ENCODE measurements at places on chromosomes 11 and 22.
A peak's percentile ranks its signal among the peaks of the same experiment; 100 is the strongest.

GRCh38 chr22:33451866-33452469, 393.8 kb upstream of the SYN3 start:
- peak; percentile 99 for DNase-seq

GRCh38 chr22:33467080-33467479, 408.9 kb upstream of the SYN3 start:
- DNase-seq = no peak

DNA sequence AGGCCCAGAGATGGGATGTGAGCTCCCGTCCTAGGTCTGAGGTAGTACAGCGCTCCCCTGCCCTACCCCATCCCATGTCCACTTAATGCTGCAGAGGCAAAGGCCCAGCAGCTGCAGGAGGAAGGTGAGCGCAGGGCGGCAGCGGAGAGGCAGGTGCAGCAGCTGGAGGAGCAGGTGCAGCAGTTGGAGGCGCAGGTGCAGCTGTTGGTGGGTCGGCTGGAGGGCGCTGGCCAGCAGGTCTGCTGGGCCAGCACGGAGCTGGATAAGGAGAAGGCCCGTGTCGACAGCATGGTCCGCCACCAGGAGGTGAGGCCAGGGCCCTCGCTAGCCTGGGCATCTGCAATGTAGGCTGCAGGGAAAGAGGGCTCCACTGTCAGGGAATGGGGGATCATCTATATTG, 15.2 kb downstream of the CCDC157 start:
- DNase-seq = no peak

DNA sequence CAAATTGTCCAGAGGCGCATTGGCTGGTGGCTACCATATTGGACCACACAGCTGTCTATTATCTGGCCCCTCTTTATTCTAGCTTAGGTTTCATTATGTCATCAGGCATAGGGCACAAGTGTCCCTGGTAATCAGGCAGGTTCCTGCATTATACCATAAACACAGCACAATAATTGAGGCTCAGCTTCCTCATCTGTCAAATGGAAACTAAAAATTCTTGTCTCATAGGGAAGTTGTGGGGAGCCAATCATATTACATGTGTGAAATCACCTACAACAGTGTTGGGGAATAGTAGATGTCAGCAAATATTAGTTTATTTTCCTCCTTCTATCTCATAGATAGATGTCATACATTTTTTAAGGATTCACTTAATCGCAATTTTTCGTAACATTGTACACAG, 231.0 kb upstream of the SORL1-AS1 start:
- DNase-seq = no peak

DNA sequence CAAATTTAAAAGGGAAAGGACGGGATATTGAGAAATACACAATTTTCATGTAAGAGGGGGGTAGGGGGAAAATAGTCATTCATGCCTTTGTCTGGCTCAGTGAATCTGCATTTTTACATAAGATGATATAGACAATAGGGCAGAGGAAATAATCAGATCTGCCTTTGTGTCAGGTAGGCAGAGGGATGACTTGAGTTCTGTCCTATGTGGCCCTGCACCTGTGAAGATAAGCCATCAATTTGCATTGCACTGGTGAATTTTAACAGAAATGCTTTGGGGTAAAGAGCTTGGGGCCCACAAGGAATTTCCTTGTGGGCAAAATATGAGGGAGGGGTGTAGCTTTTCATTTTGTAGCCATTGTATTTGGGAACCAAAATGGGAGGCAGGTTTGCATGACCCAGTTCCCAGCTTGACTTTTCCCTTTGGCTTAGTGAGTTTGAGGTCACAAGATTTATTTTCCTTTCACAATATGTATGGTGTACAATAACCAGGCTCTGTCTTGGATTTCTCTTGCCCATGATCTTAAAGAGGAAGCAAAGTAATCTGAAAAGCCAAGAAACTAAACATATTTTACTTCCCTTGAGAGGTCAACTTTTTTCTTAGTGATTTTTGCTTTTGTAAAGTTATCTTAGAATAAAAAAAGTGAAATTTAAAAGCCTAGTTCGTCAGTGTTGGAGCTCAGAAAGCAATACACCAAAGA, 77.7 kb upstream of the SORL1 start:
- no peak for DNase-seq

GRCh38 chr11:115718106-115718505, 213.9 kb upstream of the CADM1 start:
- no peak for DNase-seq

- DNase-seq = no peak
Observed at GRCh38 chr22:27581236-27581635, 220.3 kb downstream of the MN1 start.

- no peak for DNase-seq
Observed at GRCh38 chr11:18320617-18321016, 1.3 kb downstream of the HPS5 start.

DNA sequence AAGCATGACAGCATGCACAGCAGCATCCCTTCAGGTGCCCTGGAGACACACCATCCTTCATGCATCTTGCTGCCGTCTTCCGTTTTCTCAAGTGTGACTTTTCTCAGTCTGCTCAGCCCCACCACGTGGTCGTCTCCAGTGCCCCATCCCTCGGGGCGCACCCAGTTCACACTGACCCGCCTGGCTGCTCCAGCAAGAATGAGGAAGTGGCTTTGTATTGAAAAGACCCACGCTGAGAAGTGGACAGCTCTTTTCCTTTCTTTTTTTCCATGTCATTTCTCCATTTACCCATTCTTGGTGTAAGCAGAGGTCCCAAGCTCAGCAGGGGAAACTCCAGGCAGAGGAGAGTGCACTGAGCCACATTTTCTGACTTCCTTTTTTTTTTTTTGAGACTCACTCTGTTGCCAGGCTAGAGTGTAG, 14.5 kb downstream of the SERPINH1 start:
- DNase-seq = no peak

DNA sequence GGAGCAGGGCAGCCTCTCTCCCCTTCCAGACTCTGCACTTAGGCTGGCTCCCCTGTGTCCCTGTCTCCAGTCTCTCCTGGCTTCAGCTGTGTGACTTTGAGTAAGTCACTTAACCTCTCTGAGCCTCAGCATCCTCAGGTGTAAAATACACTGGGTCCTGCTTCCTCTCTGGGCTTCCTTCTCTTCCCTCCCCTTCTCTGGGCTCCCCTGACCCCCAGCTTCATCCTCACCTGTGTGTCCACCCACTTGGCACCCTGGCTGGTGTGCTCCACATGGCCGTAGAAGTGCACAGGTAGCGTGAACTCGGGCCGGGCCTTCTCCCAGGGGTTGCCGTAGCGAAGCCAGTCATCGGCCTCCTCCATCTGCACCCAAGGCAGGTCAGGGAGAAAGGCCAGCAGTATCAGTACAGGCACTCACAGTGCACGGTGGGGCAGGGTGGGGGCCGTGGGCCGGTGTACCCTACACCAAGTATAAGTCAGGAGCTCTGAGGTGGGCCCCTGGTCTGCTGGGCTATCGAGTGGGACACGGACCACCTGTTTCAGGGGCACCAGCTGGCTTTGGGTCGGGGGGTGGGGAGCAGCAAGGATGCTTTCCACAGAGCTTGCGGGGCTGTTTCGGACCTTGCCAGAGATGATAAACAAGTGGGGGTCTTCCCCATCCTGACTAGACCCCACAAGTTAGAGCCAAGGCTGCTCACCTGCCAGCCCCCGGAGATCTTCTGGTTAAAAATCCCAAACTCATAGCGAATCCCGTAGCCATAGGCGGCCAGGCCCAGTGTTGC, 2.0 kb downstream of the PYGM start:
- DNase-seq = no peak

DNA sequence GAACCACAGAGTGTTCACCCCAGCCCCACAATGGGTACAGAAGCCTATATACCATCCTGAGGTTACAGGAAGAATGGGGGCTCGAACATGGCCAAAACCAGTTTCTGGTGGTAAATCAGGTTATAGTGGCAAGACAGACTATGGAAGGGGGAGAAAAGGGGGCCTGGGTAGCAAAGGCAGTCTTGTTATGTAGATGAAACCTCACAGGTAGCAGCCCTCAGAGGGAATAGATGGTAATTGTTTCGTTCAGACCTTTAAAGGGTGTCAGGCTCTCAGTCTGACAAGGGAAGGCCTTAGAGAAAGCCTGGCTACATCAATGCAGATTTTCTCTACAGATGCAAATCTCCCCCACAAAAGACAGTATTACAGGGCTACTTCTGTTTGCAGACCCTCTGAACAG, 3.4 kb downstream of the CAPN1 start:
- DNase-seq = no peak

Measured in NCI-H2029 treated with DMSO at 0.1 percent for 48 hours (cell line).